ENCODE measurements at places on chromosomes 16 and 17.

DNA sequence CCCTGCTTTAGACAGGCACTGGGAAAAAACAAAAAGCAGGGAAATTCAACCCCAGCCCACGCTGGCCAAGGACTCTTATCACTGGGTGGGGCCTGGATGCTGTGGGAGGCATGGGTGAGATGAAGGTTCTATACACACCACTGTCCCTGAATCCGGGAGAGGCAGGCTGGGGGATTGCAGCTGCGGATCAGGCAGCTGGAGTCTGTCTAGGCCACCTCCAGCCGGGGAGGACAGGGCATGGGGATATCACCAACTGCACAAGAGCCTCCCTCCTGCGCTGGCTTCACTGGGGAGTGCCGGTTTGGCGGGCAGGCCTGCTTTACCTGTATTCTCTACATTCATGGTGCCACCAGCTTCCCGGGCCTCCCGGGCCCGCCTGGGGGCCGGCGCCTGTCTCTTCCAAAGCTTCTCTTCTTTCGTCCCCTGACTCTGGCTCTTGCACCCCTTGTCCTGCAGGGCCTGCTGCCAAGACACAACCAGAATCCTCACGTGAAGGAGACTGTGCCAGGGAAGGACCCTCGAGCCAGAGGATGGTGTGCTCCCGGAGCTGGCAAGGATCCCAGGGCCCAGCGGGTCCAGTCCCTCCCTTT lies 13.9 kb downstream of the KIFC3 start:
- DNase-seq: no peak

GRCh38 chr16:87368029-87368770 lies 15.4 kb downstream of the FBXO31 start:
- no peak for DNase-seq

DNA sequence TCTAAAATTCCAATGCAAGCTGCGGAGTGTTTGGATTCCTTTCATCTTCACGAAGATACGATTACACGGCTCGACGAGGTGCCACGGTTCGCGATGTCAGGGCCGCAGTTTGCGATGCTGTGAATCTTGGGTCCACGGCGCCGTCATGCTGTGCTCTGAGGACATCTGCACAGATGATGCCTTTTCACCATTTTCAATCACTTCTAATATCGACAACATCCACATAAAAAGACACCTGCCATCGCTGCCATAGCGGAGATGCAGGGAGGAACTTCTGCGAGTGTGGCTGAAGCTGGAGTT lies 6.8 kb upstream of the APRT start:
- no peak for DNase-seq

GRCh38 chr17:47232465-47232864 lies 21.2 kb upstream of the ITGB3 start:
- no peak for DNase-seq

DNA sequence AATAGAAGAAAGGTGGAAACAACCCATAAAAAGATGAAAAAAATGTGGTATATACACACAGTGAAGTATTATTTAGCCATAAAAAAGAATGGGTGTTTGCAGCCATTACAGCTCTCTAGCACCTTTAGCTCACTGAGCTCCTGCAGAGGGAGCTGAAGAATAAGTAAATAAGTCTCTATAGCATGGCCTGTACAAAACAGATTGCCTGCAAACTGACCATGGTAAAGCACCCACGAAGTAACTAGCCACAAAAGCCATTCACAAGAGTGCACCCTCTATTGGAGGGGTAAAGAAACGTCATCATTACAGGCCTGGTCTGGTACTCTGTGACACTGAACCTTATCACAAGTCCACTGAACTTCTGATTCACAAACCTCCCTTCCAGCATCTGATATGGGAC lies 76.3 kb downstream of the USP32 start:
- DNase-seq: no peak

DNA sequence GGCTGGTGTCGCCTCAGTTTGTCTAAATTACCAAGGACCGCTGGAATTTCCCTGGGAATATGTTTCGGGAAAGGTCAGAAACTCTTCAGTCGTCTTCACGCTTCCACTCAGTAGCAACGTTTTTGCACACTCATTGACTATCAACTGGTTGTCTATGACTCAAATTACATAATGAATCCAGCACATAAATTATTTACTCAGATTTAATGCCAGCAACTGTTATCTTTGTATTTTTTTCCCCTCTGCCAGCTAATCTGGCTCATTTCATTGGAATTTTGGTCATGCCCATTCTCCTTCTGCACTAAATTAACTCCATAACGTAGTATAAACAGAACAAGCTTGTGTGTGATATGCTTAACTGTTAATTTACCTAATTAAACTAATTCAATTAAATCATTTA lies 372.7 kb upstream of the ZFHX3 start:
- no peak for DNase-seq

- DNase-seq: no peak
These were observed 14.9 kb downstream of the CPPED1 start for GRCh38 chr16:12788758-12789157.

- DNase-seq: no peak
These were observed 67.5 kb upstream of the LGALS9 start for GRCh38 chr17:27563532-27563931.

GRCh38 chr17:47708864-47709541 lies 15.0 kb downstream of the TBKBP1 start:
- DNase-seq: no peak

GRCh38 chr16:63496282-63496681 lies 1460.0 kb upstream of the CDH8 start:
- no peak for DNase-seq

DNA sequence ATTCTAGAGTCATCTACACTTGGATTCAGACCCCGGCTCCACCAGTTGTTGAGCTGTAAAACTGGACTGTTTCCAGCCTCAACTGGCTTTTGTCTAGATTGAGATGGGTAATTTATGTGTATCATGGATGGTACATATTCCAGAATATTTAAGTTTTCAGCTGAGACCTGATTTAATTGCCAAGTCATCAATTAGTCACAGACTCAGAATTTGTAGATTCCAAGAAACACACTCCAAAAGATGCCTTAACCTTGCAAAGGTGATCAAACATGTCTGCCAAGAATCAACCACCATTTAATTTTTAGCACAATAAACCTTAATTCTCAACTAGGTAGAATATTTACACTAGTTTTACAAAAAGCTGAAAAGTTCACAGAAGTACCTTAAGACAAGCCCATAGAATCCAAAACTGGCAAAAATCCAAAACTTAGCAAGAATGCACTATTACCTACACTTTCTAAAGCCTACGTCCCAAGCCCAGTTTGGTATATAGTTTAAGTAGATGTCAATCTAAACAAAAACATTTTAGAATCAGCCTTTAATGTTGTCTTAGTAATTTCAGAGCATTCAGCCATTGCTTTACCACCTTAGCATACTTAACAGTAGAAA lies 17.7 kb downstream of the SIAH1 start:
- DNase-seq: no peak

DNA sequence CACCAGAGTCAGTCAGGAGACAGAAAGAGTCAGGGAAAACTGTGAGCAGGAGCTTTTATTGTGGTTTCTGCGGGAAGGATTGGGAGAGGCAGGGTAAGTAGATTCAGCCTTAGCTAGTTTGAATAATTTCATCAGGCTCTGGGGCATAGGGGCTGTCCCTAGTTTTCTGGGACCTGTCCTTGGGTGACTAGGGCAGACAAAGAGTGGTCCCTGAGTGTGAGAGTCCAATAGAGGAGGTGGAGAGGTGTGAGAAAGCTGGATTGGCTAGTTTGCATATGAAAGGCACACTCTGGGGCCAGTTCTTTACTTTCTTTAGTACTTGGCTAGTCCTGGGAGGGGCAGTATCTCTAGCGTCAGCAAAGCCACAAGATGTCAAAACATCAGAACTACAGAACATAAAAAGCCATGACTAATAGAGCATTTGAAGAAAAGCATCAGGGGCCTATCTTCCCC lies 255.6 kb downstream of the HS3ST3A1 start:
- no peak for DNase-seq

GRCh38 chr16:81005610-81006161 lies 999 bp downstream of the CMC2 start:
- no peak for DNase-seq

Data from stimulated activated CD4-positive, alpha-beta T cell treated with anti-CD3 and anti-CD28 coated beads, Interleukin-12 subunit alpha, Interleukin-12 subunit beta, amount 100 ng/mL, for 4 hours (primary cell).